ENCODE measurements at places on chromosomes 3 and 15.
A peak's percentile ranks its signal among the peaks of the same experiment; 100 is the strongest.

DNA sequence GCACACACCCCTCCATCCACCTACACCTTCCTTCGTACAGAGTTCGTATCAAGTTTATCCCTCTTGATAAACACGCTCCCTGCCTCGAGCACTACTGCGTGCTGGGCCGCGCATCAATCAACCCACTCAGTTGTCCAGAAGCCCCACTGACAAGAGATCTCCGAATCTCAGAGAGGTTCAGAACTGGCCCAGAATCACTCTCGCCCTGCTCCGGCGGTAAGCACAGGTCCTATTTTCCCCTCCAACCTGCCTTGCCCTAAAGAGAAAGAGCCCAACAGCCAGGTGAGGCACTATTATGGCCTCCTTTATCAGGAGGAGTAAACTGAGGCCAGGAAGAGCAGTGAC lies 494 bp upstream of the NISCH start:
- no peak for DNase-seq

DNA sequence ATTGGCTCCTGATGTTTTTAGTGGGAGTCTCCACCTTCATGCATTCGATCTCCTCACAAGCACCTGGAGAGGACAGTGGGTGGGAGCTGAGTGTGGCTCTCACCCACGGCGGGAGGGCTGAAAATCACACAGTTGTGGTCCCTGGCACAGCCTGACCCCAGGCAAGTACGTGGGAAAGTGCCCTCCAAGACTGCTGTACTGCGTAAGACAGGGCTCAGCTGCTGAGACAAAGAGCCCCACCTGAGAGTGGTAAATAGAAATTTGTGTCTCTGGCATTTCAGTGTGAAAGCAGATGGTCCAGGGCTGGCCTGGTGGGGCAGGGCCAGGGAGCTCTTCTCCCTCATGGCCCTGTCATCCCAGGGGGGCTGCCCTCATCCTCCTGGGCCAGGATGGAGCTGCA lies 77.4 kb upstream of the IQSEC1 start:
- DNase-seq = no peak

- DNase-seq = no peak
These were observed 524.7 kb downstream of the NAALADL2 start for GRCh38 chr3:175383813-175384212.

DNA sequence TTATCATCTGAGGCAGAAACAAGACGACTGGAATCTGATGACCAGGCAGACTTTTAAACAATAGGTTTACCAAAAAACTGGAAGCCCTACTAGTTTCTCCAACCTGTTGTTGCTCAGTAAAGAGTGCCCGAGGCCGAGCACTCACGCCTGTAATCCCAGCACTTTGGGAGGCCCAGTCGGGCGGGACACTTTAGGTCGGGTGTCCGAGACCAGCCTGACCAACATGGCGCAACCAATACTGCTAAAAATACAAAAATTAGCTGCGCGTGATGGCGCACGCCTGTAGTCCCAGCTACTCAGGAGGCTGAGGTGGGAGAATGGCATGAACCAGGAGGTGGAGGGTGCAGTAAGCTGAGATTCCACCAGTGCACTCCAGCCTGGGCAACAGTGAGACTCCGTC lies 1.1 kb upstream of the WDR5B start:
- no peak for DNase-seq

DNA sequence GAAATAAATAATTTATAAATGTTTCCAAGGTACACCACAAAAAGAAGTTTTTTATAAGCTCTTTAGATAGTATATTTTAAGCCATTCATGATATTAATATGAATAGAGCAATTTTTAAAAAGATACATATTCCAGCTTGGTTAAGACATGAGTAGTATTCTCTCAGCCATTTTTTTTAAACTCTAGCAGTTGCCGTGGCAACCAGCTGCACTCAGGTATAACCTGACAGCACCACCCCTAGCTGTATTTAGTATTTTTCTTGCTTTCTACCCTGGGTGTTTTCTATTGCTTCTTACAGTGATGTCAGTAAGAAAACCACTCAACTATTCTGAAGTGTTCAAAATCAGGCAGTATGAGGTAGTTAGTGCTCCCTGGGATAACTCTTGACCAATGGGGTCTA lies 496.3 kb upstream of the CNTN3 start:
- peak; percentile 87 for DNase-seq

GRCh38 chr3:5014391-5014790 lies 35.2 kb downstream of the BHLHE40 start:
- DNase-seq = no peak

GRCh38 chr15:39281094-39281493 lies 299.8 kb upstream of the THBS1 start:
- DNase-seq = no peak

DNA sequence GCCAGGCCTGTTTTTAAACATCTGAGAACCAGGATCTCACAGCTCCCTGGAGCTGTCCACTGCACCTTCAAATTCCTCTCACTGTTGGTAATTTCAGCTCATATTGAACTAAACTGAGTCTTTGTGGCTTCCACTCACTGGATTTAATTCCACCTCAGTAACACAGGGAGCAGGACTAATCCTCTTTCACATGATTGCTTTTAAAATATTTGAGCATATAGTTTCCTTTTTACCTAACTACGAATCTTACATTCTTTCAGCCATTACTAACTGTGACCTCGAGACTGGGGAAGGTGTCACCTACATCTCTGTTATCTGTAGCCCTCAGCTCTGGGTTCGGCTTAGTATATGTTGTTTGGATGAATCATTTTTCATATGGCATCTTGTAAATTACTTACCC lies 194.3 kb upstream of the C2CD4B start:
- no peak for DNase-seq

GRCh38 chr3:175818811-175819464 lies 959.8 kb downstream of the NAALADL2 start:
- no peak for DNase-seq

DNA sequence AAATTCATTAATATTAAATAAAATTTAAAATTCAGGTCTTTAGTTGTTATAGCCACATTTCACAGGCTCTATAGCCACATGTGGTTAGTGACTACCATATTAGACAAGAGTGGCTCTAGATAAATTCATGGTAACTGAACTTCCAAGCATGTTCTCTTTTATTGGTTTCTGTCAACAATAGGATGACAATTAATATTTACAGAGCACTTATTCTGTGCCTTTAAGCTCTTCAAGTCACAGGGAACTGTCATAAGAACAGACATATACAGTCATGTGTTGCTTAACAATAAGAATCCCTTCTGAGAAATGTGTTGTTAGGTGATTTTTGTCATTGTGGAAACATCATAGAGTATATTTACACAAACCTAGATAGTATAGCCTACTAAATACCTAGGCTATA lies 38.8 kb upstream of the SLC25A36 start:
- DNase-seq = no peak

DNA sequence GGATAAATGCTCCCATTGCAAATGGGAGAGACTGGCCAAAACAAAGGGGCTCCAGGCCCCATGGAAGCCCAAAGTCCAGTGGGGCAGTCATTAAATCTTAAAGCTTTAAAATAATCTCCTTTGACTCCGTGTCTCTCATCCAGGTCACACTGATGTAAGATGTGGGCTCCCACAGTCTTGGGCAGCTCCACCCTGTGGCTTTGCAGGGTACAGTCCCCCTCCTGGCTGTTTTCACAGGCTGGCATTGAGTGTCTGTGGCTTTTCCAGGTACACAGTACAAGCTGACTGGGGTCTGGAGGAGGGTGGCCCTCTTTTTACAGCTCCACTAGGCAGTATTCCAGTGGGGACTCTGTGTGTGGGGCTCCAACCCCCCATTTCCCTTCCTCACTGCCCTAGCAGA lies 45.9 kb downstream of the NIPA2 start:
- DNase-seq = no peak

DNA sequence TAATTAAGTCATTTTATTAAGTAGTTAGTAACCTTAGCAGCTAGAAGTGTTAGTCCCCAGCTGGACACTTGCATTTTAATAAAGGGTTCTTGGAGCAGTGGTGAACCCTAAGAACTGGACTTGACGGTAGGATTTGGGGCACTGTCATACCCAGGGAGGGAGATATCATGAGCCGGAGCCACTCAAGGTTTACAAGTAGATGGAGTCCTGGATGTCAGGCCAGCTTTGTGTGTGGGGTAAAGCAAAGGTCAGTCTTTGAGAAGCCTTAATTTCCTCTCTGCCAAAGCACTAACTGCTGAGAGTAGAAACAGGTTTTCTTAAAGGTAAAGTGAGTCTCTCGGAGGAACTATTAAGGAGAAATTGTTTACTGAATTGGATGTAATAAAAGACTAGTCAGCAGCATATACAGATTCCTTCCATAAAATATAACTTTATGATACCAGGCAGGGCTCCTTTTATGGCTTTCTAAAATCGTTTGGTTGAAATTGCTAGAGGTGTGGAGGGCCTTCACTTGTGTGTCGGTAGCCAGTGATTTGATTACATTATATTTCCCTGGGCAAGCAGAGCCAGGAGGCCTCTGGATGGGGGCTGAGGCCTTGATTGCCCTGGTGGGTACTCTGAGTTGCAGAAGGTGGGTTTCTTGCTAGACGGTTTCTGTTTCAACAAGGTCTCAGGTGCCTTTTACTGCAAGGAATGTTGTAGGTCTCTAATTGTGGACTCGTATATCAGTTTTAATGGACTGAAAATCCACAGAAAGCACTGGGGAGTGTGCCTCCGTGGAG lies 23.1 kb downstream of the SQOR start:
- DNase-seq = no peak

GRCh38 chr3:134136604-134137003 lies 106.9 kb upstream of the SLCO2A1 start:
- no peak for DNase-seq

DNA sequence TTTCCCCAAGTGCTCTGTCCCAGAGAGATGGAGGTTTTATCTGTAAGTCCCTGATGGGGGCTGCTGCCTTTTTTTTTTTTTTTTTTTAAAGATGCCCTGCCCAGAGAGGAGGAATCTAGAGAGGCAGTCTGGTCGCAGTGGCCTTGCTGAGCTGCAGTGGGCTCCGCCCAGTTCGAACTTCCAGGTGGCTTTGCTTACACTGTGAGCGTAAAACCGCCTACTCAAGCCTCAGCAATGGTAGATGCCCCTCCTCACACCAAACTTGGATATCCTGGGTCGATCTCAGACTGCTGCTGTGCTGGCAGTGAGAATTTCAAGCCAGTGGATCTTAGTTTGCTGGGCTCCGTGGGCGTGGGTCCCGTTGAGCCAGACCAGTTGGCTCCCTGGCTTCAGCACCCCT lies 51.6 kb downstream of the SLC2A2 start:
- DNase-seq = no peak

- DNase-seq = peak; percentile 96
These were observed 46.4 kb downstream of the GJD2 start for GRCh38 chr15:34708422-34708821.

DNA sequence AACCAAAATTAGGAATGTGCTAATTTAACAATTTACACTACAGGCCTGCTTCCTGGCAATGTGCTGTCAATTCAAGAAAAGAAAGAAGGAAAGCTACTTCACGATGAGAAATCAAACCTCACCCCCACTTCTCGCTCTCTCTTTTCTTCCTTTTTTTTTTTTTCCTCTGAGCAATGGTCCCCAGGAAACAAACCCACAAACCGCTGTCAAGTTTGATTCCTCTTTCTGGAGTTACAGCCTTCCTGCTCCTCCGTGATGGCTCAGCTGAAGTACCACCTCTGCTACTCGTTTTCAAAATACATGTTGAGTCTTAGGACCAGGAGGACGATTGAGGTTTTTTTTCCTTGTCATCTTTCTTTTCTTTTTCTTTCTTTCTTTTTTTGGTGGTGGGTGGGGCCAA lies 3.4 kb upstream of the TRIM71 start:
- DNase-seq = no peak

DNA sequence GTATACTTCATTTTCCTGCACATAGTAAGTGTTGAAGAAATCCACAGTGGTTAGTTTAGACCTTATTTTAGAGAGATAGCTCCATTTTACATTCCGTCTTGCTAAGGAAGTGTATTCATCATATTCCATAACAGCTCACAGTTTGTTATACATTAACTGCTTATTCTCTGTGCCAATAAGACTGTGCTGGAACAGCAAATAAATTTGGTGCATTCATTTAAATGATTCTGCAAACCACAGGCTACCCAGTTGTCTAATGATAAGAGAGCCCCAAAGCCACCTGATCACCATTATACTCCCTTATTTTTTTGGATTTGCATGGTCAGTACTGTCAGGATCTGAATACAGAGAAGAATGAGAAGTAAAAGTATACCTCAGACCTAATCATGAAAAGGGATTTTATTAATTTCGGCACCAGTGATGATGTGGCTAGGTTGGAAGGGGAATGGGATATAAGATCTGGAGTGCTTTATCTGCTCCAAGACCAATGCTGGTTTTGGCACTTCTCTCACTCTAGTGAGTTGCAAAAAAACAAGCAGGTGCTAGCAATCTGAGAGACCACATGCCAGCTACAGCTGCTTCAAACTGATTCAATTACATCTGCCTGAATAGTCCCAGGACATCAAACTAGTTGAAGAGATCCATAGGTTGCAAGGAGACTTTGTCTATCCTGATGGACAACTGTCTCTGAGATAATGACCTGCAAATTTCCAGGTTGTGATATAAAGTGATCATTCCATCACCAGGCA lies 254.8 kb downstream of the ZBTB20 start:
- no peak for DNase-seq

GRCh38 chr3:2099028-2099671 lies 484 bp downstream of the CNTN4 start:
- no peak for DNase-seq

GRCh38 chr15:52559575-52559974 lies 9.3 kb downstream of the ARPP19 start:
- no peak for DNase-seq

DNA sequence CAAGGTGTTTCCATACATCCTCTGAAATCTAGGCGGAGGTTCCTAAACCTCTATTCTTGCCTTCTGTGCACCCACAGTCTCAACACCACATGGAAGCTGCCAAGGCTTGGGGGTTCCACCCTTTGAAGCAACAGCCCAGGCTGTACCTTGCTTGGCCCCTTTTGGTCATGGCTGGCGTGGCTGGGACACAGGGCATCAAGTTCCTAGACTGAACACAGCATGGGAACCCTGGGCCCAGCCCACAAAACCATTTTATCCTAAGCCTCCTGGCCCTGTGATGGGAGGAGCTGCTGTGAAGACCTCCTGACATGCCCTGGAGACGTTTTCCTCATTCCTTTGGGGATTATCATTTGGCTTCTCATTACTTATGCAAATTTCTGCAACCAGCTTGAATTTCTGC lies 739.0 kb upstream of the NECTIN3 start:
- DNase-seq = no peak

DNA sequence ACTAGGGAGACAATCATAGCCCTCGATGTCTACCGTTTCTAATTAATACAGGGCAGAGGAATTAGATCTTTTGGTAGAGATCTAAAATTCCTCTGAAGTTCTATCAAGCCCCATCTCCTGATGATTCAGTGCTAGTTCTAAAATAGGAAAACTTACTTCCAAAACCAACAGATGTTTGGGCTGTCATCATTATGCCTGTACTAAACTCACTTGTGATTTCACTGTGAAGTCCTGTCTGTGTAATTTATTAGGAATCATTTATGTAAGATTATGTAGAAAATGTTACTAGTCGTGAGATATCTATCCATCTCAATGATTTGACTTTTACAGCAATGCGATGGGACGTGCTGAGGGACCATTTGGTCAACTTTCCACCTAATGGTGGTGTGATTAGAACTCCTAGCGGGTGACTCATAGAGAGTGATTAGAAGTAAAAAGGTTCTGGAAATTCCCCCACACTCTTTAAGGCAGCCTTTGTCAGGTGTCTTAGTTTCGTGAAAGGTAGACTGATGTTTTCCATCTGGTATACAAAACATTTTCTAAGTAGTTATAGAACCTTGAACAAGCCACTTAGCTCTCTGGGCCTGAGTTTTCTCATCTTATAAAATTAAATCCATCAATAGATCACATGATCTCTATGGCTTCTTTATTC lies 34.2 kb downstream of the LIPC start:
- no peak for DNase-seq

- DNase-seq = no peak
These were observed 151.7 kb downstream of the MCTP2 start for GRCh38 chr15:94383041-94383440.

Data from spinal cord (tissue), 10 donors.